ENCODE measurements at places on chromosomes 3 and 15.

DNA sequence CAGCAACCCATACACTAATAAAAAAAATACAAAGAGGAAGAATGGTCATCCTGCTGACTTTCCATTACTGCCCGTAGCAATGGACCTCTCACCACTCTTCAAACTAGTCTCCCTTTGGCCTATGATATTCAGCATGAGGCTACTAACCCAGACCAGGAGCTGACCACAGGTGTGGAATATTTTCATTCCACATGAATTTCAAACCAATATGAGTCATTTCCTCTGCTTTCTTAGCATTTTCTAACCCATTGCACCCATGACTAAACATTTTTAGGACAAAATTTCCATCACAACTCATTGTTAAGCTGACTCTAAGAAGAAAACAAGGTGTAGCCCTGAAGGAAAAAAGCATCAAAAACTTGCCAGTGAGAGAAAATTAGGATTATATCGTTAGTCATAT lies 34.0 kb upstream of the ZPLD1 start:
- no peak for DNase-seq

DNA sequence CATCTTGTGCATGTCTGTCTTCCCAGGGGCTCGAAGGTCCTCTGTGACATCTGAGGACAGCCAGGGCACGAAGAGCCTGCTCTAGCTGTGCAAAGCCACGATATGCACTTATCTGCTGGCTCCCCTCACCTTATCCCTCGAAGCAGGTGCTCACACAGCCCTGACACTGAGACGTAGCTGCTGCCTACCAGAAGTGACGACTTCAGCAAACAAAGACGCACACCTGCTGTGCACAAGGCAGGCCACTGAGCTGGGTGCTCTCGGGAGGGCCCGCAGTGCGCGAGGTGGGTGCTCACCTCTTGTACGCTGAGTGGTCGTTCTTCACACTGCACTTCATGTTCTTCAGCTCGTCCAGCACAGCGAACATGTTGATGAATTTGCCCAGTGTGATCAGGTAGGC lies 37.3 kb downstream of the CYFIP1 start:
- no peak for DNase-seq

GRCh38 chr3:79973917-79974595 lies 206.3 kb upstream of the ROBO1 start:
- no peak for DNase-seq

DNA sequence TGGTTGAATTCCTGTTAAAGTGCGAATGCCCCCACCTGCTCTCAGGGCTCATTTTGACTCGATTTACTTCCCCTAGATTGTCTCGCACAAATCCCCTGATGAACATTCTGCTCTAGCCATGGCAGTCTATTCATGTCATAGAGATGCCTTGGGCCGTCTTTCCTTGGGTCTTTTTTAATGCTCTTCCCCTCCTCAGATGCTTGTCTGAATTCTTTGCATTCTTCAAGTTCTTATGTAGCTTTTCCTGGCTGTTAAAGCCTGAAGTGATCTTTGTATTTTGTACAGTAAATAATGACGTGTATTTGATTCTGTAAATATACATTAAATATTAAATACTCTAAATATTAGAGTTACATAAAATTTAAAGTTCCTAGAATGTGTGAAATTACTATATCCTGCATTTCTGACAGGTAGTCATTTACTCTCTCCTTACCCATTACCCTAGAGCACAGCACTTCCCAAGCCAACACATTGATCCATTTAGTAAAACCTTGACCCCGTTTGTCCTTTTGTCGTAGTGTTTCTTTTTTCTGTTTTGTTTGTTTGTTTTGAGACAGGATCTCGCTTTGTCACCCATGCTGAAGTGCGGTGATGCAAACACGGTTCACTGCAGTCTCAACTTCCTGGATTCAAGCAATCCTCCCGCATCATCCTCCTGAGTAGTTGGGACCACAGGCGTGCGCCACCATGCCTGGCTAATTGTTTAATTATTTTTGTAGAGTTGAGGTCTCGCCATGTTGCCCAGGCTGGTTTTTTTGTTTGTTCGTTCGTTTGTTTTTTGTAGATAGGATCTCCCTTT lies 47.9 kb downstream of the YEATS2 start:
- no peak for DNase-seq

DNA sequence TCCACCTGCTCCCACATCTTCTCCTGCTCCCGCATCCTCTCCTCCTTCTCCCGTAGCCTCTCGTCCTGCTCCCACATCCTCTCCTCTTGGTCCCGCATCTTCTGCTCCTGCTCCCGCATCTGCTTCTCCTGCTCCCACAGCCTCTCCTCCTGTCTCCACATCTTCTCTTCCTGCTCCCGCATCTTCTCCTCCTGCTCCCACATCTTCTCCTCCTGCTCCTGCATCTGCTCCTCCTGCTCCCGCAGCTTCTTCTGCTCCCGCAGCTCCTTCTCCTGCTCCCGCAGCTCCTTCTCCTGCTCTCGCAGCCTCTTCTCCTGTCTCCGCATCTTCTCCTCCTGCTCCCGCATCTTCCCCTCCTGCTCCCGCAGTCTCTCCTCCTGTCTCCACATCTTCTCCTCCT lies 5.8 kb downstream of the GOLGA6L2 start:
- no peak for DNase-seq

DNA sequence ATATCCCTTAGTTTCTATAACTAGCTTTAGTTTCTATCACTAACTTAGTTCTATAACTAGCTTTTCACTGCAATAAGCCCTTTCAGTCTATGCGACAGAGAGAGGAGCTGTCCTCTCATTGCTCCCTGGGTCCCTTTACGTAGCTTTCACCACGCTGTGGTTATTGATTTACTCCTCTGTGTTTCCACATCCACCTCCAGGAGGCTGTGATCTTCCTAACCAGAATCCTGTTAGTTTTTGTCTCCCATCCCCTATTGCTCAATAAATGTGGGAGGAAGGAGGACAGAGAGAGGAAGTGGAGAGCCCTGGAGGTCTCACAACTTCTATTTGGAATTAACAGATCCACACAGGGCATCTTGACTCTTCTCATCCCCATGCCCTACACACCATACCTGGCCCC lies 1036.1 kb downstream of the MCTP2 start:
- no peak for DNase-seq

DNA sequence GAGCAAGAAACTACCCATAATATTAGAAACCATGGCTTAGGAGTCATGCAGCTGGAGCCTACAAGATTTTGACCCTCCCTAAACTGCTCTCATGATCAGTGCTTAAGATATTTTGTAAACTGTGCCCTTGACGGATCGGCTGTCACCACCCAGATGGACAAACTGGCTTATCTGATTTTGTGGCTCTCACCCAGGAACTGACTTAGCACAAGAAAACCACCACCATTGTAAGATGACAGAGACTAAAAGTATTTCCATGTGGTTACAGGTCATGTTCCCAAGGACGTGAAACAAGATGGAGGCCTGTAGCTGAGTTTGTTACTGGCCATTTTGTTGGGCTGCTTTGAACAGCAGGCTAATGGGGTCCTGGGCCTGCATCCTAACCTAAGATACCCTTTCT lies 940.9 kb downstream of the OTOL1 start:
- DNase-seq, result no peak

DNA sequence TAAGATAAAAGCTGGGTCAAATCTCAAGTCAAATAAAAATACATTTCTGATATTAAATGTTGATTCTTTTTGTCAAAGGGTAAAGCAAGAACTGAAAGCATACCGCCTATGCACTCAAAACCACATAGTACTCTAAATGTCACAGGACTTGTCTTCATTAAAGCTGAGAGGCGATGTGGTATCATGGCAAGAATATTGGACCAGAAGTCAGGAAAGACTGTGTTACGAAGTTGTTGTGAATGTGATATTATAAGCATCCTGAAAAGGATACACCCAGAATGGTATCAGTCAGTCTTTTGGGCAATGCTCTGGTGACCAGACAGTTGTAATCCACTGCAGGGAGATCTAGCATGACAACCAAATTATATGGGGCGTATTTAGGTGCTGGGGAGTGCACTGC lies 33.8 kb downstream of the TIGIT start:
- DNase-seq, result no peak

- no peak for DNase-seq
Observed at GRCh38 chr3:175187586-175187985, 328.5 kb downstream of the NAALADL2 start.

DNA sequence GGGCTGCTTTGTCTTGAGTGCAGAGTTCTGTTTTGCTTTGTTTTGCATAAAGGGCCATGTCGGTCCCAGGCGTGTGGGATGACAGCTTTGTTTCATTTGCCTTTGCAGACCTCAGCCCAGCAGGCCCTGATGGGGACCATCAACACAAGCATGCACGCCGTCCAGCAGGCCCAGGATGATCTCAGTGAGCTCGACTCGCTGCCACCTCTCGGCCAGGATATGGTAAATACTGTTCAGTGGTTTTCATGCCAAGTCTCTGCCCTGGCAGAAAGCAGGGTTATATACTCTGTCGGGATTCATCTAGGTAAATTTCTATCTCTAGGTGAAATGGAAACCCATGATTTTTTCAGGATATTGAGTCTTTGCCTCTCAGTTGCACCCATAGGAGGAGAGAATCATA lies 343.9 kb upstream of the TPM1 start:
- no peak for DNase-seq

DNA sequence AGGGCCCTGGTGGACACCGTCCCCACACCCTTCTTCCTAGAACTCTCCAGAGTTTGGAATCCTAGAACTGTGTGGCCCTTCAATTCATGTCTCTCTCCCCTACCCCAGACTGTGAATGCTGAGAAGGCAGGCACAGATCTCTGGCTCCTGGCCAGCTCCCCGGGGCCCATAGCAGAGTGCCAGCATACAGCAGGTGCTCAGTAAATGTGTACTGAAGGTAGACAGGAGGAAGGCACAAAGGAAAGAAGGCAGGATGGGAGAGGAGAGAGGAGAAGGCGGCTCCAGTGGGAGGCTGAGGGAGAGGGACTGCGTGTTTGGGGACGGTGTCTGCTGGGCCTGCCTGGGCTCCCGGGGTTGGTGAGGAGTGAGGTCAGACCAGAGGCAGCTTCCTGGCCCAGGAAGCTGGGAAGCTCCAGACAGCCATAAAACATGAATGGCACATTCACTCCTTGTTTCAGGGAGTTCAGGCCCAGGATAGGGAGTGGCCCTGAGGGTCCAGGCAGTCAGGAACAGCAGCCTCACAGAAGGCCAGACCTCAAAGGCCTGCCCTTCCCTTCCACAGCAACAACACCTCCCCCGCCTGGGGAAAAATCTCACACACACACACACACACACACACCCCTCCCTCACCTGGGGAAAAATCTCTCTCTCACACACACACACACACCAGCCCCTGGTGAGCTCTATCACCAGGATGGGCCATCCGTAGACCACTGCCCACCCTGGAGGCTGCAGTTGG lies 137.1 kb upstream of the PRR20G start:
- no peak for DNase-seq

DNA sequence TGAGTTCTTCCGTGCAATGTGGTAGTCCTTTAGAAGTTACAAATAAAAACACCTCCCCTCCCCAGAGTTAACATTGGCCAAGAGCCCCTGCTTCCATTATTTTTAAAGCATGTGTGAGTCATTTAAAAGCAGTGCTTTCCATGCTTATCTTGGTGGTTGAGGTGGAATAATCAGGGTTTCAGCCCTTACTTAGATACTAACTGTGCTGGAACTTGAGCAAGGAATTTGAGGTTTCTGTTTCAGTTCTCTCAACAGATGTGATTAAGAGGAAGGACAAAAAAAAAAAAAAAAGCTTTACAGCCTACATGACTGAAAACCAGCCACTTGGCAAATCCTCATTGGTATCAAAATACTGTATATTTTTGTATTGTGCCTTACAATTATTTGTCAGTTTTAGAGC lies 64.5 kb downstream of the CGNL1 start:
- DNase-seq, result no peak

GRCh38 chr3:67361323-67361722 lies 293.1 kb downstream of the SUCLG2 start:
- no peak for DNase-seq

DNA sequence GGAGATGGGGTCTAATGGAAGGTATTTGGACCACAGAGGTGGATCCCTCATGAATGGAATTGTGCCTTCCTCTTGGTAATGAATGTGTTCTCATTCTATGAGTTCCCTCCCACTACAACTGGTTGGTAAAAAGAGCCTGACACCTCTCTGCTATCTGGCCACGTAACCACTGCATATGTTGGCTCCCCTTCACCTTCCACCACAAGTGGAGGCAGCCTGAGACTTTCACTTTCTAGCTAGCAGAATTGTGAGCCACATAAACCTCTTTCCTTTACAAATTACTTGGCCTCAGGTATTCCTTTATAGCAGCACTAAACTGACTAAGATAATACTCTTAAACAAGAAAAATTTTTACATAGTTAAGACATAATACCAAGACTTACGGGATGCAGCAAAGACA lies 155.3 kb downstream of the NR1I2 start:
- no peak for DNase-seq

DNA sequence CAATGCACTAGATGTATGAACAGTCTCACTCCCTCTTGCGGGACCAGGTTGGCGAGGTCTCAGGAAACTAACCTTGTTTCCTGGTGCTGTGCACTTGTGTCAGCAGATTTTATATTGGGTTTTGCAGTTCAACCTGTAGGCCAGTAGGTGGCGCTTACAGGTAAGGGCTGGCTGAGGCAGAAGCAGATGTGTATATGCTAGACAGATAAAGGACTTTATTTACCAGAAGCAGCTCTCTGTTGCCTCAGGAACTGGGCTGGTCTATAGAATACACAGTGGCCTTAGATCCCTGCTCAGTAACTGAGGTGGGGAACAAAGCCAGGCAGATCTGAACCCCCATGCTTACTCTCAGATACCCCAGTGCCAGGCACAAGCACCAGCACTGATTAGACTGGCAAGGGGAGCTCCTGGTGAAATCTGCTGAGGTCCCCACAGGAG lies 296.8 kb downstream of the DOCK3 start:
- DNase-seq, result no peak

DNA sequence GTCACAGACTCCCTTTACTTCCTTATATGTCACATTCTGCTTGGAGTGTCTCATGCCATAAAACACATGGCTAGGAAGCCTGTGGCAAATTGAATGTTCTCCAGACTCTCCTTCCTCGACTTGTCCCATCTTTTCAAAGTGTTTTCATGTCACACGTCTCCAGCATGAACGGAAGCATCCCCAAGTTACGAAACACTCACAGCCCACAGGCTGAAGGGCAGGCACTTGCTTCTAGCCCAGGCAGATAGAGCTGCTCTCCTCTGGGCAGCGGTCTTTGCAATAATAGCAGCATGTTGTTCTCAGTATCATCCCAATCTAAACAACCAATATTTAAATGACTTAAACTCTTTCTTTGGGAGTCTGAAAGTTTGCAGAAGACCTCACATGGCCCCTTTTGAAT lies 85.3 kb upstream of the ADAMTS9 start:
- DNase-seq, result no peak

DNA sequence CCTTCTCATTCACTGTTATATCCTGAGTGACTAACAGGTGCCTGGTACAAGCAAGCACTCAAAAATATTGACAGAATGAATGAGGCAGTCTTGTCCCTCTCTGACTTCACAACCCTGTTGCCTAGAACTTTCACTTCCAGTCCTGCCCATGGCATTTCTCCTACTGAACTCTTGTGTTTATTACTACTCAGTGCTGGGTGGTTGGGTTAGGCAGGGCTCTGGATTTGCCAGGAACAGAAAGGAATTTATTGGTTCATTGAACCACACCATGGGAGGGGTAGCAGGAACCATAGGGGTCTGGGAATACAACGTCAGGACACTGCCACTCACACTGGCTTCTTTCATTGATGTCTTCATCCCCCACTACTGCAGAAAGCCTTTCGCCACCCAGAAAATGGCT lies 41.9 kb upstream of the SEMA4B start:
- no peak for DNase-seq
